ENCODE measurements at places on chromosomes 3 and 15.

GRCh38 chr15:36757189-36757814 lies 177.9 kb downstream of the CDIN1 start:
- no peak for DNase-seq

DNA sequence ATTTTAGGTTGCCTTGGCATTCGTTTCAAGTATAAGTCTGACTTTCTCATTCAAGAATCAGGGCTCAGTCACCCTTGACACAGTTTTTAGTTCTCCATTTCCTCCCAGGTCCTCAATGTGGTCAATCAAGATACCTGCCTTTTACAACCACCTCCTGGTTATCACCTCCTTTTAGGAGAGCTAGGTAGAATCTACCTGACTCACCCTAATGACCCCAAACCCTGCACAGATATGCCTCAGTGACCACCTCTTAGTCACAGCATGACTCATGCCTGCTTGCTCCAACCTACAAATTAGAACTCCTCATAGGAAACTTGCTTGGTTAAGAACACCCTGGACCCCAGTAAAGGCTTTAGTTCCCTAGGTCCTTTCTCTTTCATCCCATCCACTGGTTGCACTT lies 22.5 kb downstream of the DMXL2 start:
- DNase-seq, result no peak

DNA sequence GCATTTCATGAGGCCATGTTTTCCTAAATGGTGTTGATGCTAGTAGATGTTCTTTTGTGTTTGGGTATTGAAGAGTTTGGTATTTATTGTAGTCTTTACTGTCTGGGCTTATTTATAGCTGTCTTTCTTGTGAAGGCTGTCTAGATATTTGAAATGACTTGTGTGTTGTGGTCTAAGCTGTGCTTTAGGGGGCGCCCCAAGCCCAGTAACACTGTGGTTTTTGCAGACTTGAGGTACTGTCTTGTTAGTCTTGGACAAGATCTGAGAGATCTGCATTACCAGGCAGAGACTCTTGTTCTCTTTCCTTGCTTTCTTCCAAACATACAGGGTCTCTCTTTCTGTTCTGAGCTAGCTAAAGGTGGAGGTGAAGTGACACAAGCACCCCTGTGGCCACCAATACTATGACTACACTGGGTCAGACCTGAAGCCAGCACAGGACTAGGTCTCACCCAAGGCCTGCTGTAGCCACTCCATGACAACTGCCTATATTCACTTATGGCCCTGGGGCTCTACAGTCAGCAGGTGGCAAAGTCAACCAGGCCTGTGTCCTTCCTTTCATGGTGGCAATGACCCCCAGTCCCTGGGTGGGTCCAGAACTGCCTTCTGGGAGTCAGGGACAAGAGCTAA lies 152.1 kb upstream of the TBC1D5 start:
- peak; percentile 44 for DNase-seq

GRCh38 chr3:128763967-128764366 lies 38.0 kb downstream of the RAB7A start:
- peak; percentile 44 for DNase-seq

DNA sequence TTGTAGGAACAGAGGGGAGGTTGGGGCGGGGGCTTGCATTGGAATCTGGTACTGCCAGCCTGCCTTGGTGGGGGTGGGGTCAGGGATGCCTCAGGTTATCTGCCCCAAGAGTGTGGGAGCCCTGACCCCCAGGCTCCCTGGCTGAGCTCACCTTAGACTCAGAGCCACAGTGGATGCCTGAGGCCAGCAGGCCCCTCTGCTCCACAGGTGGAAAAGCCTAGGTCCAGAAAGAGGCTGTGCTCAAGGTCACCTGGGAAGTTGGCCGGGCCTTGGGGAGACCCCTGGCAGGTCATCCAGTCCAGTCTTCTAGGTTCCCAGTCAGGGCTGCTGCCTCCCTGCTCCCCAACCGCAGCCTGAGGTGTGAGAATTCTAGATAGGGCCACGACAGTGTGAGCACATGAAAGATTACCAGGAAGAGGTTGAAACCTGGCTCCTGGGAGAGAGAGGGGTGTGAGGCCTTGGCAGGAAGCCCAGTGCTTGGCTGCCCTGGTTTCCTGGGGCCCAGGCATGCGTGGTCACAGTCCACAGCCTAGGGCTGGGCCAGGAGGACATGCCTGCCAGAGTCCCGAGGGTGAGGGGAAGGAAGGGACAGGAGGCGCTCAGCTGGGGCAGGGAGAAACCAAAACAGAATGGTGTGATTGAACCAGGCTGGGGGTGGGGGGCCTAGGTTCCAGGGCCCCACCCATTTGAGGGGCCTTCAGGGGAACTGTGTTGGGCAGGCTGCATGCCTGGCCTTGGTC lies 4.9 kb downstream of the HDAC11 start:
- no peak for DNase-seq

- DNase-seq, result no peak
Measured at GRCh38 chr15:96264801-96265515, 65.5 kb upstream of the NR2F2 start.

GRCh38 chr3:116815321-116815720 lies 105.7 kb downstream of the TUSC7 start:
- DNase-seq, result no peak

GRCh38 chr3:59300733-59301132 lies 250.9 kb upstream of the CFAP20DC start:
- no peak for DNase-seq

- no peak for DNase-seq
Measured at GRCh38 chr3:14481646-14482036, 58.5 kb downstream of the GRIP2 start.

GRCh38 chr15:74845208-74845568 lies 2.2 kb upstream of the ULK3 start:
- peak; percentile 44 for DNase-seq

DNA sequence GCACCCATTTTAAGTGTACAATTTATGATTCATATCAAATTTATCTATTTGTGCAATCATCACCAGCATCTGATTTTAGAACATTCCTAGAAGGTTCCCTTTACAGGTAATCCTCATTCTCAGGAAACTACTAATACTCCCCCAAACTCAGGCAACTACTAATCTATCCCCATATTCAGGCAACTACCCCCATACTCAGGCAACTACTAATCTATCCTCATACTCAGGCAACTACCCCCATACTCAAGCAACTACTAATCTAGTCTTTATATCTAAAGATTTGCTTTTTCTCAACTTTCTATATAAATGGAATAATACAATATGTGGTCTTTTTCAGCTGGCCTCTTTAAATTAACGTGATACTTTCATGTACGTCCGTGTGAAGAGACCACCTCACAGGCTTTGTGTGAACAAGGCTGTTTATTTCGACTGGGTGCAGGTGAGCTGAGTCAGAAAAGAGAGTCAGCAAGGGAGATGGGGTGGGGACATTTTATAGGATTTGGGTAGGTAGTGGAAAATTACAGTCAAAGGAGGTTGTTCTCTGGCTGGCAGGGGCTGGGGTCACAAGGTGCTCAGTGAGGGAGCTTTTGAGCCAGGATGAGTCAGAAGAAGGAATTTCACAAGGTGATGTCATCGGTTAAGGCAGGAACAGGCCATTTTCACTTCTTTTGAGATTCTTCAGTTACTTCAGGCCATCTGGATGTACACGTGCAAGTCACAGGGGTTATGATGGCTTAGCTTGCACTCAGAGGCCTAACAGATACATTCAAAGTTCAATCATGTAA lies 1444.5 kb upstream of the CADM2 start:
- DNase-seq, result no peak

DNA sequence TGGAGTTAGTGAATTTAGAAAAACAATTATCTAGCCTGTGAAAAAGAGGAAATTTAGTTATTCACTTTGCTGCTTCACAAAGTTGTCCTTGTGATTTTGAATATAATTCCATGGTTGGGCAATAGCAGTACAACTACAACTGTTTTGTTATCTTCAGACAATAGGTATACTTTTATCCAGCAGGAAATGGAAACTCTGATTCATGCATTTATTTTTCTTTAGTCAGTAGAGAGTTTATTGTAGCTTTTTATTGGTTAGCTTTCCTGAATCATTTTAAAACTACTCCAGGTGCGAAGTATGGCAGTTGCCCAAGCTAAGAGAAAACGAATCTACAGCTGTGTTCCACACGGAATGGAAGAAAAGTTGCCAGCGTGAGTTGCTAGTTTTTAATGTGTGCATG lies 80.3 kb downstream of the TM4SF4 start:
- no peak for DNase-seq

GRCh38 chr3:137347132-137347531 lies 389.3 kb downstream of the IL20RB start:
- DNase-seq, result no peak

DNA sequence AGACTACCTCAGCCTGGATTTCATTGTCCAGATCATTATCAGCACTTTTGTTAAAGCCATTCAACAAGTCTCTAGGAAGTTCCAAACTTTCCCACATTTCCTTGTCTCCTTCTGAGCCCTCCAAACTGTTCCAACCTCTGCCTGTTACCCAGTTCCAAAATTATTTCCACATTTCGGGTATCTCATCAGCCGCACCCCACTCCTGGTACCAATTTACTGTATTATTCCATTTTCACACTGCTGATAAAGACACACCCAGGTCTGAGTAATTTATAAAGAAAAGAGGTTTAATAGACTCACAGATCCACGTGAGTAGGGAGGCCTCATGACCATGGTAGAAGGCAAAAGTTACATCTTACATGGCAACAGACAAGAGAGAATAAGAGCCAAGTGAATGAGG lies 1198.3 kb upstream of the ALCAM start:
- no peak for DNase-seq

- no peak for DNase-seq
Measured at GRCh38 chr15:55197362-55197705, 593 bp upstream of the RSL24D1 start.

- peak; percentile 57 for DNase-seq
Measured at GRCh38 chr15:64092864-64093626, 593 bp downstream of the CIAO2A start.

DNA sequence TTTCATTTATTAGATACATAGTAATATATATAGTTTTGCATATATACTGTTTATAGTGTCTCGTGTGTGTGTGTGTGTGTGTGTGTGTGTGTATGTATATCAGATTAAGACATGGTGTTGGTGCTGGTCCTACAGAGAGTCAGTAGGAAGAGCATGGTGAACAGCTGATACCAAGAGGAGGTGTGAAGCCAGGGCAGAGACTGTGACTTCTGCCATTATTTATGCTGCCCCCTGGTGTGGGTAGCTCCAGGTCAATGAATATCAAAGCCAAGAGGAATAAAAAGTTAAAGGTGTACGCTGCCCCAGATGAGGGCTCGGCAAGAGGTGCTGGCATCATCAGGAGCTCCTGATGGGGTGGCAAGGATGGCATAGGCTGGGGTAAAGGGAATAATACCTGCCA lies 299.5 kb upstream of the RASGRP1 start:
- DNase-seq, result no peak

DNA sequence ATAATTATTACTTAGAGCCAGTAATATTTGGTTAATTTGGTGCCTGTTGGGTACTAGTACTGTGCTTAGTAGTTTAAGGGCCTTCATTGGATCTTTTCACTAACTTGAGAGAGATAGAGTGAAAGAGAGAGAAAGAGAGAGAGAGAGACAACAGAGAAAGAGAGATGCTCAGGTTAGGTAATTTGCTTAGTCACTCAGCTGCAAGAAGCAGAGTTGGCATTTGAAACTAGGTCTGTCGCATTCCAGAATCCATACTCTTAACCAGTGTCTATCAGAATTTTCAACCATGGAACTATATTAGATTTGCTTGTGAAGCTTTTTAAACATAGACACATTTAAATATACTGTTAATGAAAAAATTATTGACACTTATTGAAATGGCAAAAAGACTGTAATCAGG lies 31.1 kb upstream of the NUDT16 start:
- DNase-seq, result no peak

DNA sequence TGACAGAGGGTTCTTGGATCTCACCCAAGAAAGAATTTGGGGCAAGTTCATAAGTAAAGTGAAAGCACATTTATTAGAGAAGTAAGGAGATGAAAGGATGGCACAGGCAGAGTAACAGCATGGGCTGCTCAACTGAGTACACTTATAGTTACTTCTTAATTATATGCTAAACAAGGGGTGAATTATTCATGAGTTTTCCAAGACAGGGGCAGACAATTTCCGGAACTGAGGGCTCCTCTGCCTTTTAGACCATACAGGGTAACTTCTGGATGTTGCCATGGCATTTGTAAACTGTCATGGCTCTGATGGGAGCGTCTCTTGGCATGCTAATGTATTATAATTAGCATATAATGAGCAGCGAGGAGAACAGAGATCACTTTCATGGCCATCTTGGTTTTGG lies 221.2 kb upstream of the STT3B start:
- no peak for DNase-seq

- DNase-seq, result no peak
Measured at GRCh38 chr15:78018445-78018844, 59.1 kb downstream of the TBC1D2B start.

DNA sequence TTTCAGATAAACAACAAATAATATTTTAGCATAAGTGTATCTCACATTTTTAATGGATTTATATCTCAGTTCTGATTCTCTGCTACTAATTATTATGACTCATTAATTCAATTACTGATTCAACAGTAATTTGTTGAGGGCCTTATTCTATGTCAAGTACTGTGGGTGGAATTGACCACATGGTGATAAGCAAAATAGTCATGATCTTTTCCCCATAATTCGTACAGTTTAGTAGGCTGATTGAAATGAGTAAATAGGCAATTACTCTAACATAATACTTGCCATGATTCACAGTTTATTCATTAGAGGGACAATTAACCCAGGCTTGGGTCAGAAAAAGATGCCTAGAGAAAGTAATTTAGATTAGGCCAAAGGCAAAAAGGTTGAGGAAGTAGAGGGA lies 60.9 kb upstream of the SLC4A7 start:
- DNase-seq, result no peak

DNA sequence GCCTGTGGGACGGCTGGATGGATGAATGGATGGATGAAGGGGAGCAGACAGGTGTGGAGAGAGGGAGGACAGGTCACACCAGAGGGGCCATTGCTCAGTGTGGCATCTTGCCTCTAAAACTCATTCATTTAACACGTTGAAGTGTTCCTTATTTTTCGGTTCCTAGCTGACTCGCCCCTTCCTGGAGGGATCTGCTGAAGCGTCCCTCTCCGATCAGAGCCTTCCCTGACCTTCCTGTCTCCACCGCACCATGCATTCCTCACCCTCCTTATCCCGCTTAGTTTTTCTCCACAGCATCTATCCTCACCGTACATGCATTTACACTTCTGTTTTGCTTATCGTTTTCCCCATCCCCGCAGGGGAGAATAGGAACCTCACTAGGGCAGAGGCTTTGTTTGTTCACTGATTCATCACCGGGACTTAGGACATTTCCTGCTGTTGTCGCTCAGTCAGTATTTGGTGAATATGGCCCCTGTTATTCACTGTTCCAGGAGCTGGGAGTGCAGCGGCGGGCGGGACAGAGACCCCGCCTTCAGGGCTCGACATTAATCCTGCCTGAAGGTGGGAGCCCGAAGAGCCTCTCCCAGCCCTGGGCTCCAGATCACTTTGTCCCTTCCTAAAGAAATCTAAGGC lies 32.0 kb downstream of the FOXL2 start:
- no peak for DNase-seq

- DNase-seq, result no peak
Measured at GRCh38 chr15:69562116-69562515, 109.5 kb downstream of the RPLP1 start.

GRCh38 chr3:27575499-27575898 lies 91.3 kb upstream of the SLC4A7 start:
- DNase-seq, result no peak

Data from activated naive CD8-positive, alpha-beta T cell treated with anti-CD3 and anti-CD28 coated beads, Interleukin-2, amount 50 U/mL, for 24 hours (primary cell).